ENCODE measurements at places on chromosomes 3 and 15.

- DNase-seq = no peak
These were observed 148.7 kb upstream of the ATP2B2 start for GRCh38 chr3:10653866-10654611.

GRCh38 chr3:154786724-154787123 lies 293.4 kb upstream of the MME start:
- DNase-seq = no peak

GRCh38 chr3:181570472-181570871 lies 141.3 kb upstream of the SOX2 start:
- no peak for DNase-seq

- DNase-seq = no peak
These were observed 10.3 kb downstream of the CTNNB1 start for GRCh38 chr3:41209646-41210045.

DNA sequence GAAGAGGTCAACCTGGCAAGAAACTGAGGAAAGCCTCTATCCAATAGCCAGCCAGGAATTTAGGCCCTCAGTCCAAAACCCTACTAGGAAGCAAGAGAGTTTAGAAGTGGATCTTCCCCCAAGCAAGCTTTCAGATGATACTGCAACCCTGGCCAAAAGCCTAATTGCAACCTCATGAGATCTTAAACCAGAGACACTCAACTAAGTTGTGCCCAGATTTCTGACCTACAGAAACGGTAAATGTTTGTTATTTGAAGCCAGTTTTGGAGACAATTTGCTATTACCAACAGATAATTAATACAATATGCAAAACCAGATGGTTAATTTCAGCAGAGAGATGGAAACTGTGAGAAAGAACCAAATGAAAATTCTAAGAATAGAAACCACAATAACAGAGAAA lies 21.7 kb upstream of the SUSD5 start:
- DNase-seq = no peak

- DNase-seq = no peak
These were observed 32.4 kb upstream of the HHATL start for GRCh38 chr3:42735019-42735418.

DNA sequence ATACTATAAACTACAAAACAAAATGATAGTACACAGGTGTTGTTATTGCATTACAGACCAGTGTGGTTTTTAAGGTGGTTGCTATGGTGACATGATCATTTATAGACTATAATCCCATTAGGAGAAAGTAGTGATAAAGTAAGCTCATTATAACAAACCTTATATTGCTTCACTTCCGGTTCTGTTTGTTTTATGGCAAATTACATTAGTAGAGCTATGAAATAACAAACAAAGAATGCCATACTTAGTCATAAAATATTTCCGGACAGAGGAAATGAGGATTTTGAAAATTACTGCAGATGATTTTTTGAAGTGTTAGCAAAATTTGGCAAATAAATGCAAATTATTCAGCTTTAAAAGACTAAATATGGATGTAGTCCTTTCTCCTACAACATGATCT lies 640.4 kb upstream of the ARPP21 start:
- no peak for DNase-seq

GRCh38 chr3:117674321-117674720 lies 964.7 kb downstream of the TUSC7 start:
- no peak for DNase-seq

DNA sequence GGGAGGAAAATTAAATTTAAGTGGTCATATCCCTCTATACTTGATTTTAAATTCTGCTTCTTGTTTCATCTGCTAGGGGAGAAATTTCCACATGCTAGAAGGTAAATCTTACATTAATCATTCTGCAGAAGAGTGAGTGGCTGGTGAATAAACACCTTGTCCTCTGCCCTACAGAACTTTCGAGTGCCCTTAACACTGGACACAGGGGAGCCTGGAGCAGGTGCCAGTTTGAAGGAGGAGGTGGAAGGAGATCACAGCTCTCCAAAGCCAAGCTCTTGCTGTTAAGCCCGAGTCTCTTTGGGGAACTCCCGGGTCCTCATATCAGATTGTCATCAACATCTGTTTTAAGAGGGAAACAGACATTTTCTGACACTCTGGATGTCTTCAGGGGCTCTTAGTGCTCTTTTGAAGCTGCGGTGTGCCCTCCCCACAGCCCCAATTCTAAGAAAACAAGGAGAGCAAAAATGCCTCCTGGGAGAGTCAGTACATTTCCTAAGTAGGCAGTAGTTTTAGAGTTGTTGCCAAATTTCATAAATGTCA lies 31.3 kb downstream of the LAMP3 start:
- DNase-seq = no peak

GRCh38 chr15:77854980-77855379 lies 222.3 kb upstream of the LINGO1 start:
- no peak for DNase-seq

DNA sequence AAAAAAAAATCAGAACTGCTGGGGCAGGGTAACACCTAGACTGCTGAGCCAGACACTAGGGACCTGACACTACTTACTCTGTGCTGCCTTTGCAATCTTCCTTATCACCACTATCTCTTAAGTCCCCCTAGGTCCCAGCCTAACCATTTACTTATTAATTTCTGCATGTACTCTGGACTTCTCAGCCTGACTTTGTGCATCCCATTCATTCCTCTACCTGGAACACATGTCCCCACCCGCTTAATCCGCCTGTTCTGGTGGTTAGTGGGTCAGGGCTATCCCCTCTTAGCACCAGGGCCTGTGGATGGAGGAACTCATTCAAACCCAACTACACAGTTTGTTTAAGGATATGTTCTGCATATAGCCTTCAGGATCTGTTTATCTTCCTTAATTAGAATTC lies 5.0 kb upstream of the CACNA1D start:
- no peak for DNase-seq

- DNase-seq = no peak
These were observed 138.9 kb downstream of the TCF12 start for GRCh38 chr15:57057134-57057930.

DNA sequence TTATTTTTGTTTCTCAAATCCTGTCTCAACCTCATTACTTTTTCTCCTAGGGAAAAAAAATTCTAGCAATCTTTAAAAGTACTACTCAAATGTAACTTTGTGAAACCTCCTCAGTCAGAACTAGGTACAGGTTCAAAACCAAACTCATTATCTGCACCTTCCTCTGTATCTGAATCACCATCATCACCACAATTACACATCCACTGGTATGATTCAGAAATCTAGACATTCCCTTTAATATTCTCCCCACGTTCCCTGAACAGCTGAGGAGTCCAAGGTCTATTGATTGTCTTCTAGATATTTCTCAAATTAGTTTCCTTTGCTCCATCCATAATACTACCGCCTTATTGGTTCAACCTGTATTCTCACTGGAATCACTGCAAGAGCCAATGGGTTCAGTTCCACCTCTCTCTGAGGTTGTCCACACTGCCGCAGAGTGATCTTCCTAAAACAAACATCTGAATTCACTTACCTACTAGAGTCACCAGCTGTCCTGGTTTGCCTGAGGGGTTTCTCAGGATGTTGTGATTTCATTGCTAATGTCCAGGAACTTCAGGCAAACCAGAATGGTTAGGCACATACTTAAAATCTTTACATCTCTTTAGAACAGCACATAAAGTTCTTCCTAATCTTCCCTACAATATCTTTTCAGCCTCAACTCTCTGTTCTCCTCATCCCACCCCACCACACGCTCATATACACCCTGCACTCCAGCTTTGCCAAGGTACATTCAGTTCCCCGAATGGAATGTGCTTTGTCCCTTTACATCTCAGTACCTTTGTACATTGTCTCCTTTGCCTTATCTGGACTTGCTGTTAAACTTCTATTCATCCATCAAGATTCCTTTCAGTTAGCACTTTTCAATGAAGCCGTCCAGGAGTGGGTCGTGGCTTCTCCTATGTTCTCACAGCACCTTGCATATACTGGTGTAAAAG lies 24.2 kb downstream of the ATP13A4 start:
- no peak for DNase-seq

- no peak for DNase-seq
These were observed 284.5 kb downstream of the SLC9A9 start for GRCh38 chr3:143563786-143564185.

GRCh38 chr15:90482124-90483011 lies 47.4 kb upstream of the CRTC3 start:
- no peak for DNase-seq

DNA sequence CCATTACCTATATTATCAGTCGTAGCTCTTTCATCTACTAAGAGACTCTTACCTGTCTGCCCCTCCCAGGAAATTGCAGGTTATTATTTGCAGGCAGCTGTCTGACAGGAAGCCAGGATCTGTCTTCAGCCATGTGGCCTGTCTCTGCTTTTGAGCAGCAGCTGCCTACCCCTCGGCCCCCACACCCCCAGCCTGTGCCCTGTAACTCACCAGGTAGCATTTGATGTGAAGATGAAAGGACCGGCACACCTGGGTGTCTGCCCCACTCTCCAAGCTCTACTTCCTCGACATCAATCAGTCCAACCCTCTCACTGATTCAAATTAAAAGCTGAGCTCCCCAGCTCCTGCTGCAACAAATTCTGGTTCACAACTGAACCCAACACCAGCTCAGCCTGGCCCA lies 197.2 kb upstream of the CTNNB1 start:
- no peak for DNase-seq

GRCh38 chr3:29153811-29154210 lies 127.1 kb upstream of the RBMS3 start:
- no peak for DNase-seq

- no peak for DNase-seq
These were observed 66.2 kb downstream of the SAMMSON start for GRCh38 chr3:70065696-70066253.

DNA sequence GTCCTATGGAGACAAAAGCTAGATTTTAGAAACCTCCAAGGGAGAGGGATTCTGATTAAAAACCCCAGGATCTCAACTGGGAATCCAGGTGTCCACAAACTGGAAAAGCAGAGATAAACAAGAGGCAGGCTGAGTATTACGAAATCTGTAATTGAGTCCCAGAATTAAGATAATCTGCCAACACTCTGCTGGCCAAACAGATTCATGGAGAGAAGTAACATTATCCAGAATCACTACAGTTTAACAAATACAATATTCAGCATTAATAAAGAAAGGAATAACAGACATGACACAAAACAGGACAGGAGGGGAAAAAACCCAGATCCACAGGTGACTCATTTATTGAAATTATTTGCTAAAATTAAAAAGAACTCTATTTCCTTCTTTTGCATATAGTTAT lies 227.2 kb upstream of the NANOGP8 start:
- DNase-seq = no peak

- DNase-seq = no peak
These were observed 157.4 kb upstream of the PFN2 start for GRCh38 chr3:150128126-150128525.

DNA sequence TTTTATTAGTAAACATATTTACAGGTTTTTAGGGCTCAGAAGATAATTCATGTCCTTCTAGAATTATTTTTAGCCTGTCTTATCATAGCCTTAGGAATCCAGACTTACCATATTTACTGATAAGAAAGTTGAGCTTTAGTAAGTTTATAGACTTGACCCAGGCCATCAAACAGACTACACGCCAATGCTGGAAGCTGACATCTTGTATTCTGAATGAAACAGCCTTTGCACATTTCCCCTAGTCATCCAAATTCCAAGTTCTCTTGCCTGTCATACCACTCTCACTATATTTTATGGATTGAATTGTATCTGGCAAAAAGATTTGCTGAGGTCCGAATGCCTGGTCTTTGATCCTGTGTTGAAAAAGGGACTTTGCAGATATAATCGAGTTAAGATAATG lies 58.6 kb downstream of the DRD3 start:
- DNase-seq = no peak

GRCh38 chr3:155581579-155581978 lies 163.3 kb downstream of the PLCH1 start:
- DNase-seq = no peak

DNA sequence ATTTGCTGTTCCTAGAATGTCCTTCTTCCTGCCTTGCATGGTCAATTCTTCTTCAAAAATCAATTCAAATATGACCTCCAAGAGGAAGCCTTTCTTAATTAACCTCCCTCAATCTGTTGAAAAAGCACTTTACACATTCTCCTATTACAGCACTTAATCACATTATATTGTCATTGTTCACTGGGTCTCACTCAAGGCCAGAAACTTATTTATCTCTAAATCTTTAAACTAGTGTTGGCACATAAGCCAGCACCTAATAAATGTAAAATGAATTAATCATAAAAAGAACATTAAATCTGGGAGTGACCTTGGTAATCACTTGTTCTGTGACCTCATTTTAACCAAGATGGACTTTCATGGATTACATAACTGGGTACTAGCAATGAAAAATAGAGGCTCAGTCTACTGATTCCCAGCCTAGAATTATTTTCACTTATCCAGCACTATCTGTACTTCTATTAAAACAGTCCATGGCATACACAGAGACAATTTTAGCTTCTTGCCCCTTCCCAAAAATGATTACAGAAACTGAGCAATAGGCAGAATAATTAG lies 22.1 kb downstream of the MSL2 start:
- DNase-seq = no peak

- no peak for DNase-seq
These were observed 121.2 kb downstream of the TLE3 start for GRCh38 chr15:69976366-69976994.

- no peak for DNase-seq
These were observed 3.4 kb downstream of the PDZRN3 start for GRCh38 chr3:73621388-73621787.

GRCh38 chr3:168671091-168671490 lies 575.4 kb upstream of the GOLIM4 start:
- no peak for DNase-seq

DNA sequence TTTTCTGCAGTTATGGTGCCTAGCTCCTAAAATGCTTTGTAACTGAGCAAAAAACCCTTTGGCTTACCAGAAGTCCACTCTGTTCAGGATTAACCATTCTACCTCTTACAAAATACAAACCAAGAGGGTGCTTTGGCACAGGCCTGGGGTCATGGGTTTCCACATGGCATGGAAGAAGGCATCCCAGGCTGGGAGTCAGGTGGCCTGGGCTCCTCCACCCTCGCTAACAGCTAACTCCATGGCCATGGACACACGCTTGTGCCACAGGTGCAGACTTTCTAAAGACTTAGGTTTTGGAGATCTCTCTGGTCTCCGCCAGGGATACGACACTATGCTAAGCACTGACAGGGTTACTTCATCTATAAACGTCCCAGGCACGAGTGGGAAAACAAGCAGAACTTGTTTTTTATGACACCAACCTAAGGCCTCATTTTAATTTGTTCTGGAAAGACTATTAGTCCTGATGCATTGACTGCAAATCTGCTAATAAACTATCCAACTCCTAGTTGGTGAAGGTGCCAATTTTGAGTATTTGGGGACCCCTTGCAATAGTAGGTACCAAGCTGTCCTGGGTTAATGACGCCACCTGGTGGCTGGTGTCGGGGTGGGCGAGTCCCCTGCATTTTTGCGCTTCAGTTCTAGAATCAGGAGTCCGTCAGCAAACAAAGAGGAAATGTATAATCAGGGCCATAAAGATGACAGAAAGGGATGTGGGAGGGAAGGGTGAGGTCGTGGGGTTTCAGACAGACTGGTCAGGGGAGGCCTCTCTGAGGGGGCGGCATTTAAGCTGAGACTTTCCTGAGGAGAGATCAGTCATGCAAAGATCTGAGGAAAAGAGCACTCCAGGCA lies 10.3 kb upstream of the ALDH1A3 start:
- DNase-seq = no peak

DNA sequence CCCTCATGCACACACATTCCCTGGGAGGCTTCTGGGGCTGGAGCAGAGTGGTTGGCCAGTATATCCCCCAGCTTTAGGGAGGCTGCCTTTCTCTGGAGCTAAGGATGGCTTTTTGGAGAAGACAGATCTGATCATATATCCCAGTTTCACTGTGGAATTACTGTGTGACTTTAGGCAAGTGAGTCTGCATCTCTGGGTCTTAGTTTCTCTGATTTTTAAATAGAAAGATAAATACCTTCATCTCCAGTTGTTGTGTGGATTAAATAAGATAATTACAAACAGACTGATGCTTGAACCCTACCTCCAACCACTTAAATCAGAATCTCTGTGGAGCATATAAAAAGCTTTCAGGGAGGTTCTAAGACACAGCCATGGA lies 11.1 kb upstream of the WNT7A start:
- DNase-seq = no peak

All from activated CD8-positive, alpha-beta memory T cell treated with anti-CD3 and anti-CD28 coated beads for 48 hours (primary cell).